ENCODE measurements at places on chromosomes 6 and 20. TPM values are rescaled to one million over a fixed set of nuclear protein-coding genes. Genes with fewer than 3 reads are reported as not detected.

The SIRT5 gene
- 7.4 TPM for polyA plus RNA-seq

DNA sequence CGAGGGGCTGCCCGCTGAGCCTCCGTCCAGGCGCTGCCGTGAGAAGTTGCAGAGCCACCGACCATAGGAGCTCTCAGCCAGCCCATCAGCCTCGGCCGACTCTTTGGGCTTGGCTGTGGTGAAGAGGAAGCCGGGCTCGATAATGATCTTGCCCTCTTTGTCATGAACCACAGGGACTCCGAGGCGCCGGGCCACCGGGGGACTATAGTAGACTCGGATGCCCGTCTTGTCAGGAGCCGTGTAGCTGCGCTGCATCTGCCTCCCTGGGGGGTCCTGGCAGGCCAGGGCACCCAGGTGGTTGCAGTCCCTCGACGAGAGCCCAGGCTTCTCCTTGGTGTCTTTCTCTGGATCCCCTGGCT lies 20.5 kb upstream of the DSN1 start:
- no peak for DNase-seq

The C6orf15 gene
- not detected for polyA plus RNA-seq

DNA sequence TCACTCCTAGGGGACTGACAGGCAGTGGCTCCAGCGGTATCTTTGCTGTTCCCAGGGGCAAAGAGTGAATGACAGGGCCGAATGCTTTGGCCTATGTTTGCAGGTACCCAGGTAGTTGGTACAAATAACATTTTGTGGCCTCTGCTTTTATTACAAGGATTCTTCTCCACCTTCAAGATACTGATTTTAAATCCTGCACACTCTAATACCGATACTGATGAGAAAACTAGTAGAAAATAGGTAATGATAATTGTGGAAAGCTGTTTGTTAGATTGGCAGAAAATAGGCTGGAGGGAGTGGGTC lies 772 bp downstream of the HINT3 start:
- no peak for DNase-seq

GRCh38 chr20:13046409-13046808 lies 37.6 kb downstream of the SPTLC3 start:
- DNase-seq = no peak

DNA sequence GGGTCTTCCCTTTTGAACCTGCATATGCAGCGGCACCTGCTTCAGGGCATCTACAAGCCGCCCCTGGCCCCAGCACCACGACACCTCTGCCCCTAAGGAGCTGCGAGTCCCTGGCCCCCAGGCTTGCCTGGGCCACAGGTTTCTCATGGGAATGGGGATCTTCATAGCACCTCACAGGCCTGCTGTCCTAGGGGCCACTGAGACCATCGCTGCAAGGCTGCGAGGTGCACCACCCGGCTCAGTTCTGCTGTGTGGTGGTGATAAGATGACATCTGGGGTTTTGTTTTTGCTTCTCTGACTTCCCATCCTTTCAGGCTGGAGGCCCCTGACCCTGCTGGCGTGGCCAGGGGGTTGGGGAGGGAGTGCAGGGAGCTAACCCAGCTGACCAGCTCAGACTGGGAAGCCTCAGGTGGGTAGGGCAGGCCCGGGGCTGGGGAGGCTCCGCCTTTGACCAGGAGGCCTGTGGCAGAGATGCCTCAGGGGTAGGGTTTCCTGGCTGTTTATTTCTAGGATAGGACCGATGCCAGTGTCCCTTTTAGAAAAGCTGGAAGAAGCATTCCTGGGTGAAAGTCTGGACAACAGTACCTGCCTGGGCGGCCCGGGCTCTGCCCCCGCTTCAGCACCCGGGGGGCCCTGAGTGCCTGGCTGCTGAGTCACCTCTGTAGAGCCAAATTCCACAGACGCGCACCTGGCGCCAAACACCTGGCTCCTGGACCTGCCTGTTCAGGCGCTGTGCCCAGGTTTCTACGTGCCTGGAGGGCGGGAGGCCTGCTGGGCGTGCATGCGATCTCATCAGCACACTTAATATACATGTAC lies 264.7 kb downstream of the DLL1 start:
- no peak for DNase-seq

The ID4 gene
- 4.9 TPM for polyA plus RNA-seq

DNA sequence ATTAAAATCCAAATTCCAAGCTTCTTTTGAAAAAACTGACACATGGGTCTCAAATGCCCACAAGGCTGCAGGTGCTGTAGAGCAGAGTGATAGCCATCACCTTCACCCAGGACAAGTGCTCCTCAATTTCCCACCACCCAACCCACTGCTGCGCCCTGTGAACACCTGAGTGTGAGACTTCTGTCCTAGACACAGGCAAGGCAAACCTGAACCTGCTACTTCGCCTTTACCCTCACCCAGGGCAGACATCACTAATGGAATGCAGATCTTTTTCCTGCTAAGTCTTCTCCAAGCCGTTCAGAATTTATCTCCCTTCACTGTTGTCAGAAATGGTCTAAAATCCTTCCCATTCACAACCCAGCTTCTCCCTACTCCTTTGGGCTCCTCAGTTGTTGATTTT lies 65.9 kb downstream of the PREX1 start:
- no peak for DNase-seq

DNA sequence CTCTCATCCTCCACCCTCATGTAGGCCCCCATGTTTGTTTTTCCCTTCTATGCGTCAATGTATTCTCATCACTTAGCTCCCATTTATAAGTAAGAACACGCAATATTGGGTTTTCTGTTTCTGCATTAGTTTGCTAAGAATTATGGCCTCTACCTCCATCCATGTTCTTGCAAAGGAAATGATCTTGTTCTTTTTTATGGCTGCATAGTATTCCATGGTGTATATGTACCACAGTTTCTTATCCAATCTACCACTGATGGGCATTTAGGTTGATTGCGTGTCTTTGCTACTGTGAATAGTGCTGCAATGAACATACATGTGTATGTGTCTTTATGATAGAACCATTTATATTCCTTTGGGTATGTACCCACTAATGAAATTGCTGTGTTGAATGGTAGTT lies 200.0 kb downstream of the ADGRG6 start:
- DNase-seq = no peak

DNA sequence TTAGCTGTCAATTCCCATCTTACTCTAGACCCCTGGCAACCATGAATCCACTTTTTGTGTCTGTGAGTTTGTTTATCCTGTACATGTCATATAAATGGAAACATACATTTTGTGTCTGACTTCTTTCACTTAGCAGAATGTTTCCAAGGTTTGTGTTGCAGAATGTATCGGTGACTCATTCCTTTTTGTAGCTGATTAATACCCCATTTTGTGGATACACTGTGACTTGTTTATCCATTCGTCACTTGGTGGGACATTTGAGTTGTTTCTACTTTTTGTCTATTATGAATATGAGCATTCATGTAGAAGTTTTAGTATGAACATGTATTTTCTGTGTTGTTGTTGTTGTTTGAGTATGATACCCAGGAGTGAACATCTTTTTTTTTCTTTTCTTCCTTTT lies 21.4 kb downstream of the CDYL start:
- no peak for DNase-seq

The GGT7 gene
- 16.3 TPM for polyA plus RNA-seq

The SMPDL3A gene
- polyA plus RNA-seq = 26.7 TPM

The OTOR gene
- not detected for polyA plus RNA-seq

Data from muscle of back (tissue), 13 donors.